SK-MEL-5 (cell line): ENCODE measurements at places on chromosomes 11 and 22. TPM values are rescaled to one million over a fixed set of nuclear protein-coding genes. Genes with fewer than 3 reads are reported as not detected.

ALDH3B1 gene
- total RNA-seq: 2.4 and 3.5 TPM in 2 replicates

CCDC81 gene
- not detected in 2 replicates for total RNA-seq

DNA sequence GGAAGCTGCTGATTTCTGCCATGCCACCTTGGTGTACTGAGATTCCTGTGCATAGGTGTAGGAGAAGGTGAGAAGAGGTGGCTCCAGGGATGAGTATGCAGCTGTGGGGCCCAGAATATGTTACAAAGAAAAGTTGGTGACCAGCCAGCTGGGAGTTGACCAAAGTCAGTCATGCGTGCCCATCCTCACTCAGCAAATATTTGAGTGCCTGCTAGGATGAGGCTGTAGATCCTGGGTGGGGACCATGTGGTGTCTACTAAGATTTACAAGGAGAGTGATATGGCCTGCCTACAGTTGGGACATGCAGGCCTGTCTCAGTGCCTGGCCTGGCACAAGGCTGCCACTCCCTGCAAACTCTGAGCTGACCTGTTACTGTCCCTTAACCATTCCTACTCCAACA, 19.4 kb downstream of the RNF185 start:
- no peak for DNase-seq

GRCh38 chr11:129285402-129285786, 90.3 kb upstream of the BARX2 start:
- DNase-seq: no peak

DNA sequence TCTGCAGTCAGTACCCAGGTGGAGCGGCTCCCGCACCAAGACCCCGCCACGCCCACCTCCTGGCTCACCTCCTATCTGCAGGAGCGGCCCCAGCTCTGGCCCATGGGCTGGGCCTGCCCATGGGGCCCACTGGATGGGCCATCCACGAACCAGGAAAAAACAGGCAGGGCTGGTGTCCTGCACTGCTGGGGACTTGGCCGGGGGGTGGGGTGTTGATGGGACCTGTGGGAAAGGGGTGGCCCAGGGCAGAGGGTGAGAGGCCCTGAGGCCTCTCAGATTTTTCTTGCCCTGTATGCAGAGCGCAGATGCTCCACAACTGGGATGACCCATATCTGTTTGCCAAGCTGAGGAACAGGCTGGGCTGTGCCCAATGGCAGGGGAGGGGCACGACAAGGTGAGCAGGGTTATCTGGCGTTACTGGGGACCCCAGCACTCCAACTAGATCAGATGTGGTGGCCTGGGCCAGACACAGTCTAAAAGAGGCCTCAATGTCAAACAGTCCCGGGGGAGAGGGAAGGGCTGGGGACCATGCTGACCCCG, 2.7 kb upstream of the PIM3 start:
- DNase-seq: no peak

GRCh38 chr11:116096272-116096995, 592.2 kb upstream of the CADM1 start:
- DNase-seq: no peak

DNA sequence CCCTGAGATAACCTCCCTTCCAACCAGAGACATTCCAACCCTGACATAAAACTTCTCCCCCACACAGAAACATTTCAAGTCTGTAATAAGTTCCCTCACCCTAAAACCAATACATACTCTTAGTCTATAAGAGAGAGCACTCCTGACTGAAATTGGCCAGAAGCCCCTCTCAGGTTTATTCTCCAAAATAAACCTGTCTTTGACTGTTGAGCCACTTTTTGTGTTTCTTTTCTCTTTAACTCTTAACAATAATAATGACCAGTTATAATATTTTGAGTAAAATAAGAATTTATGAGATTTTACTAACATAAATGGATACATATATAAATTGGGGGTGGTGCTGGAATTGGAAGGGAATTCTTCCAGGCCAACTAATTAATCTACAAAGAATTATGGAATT, 93.6 kb downstream of the GRM5 start:
- no peak for DNase-seq

DNA sequence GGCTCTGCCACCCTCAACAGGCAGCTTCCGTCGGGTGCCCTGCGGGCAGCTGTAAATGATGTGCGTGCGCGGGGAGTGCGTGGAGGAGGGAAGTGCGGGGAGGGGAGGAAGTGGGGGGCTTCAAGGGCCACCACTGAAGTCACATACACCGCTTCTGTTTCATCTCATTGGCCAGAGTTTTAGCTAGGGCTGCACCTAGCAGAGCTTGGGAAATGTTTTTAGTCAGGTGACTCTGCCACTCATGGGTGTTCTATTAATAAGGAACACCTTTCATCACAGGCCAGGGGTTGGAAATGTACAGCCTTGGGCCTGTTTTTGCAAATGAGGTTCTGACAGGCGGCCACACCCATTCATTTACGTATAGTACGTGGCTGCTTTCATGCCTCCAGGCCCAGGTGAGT, 14.6 kb downstream of the FAM118A start:
- no peak for DNase-seq

DNA sequence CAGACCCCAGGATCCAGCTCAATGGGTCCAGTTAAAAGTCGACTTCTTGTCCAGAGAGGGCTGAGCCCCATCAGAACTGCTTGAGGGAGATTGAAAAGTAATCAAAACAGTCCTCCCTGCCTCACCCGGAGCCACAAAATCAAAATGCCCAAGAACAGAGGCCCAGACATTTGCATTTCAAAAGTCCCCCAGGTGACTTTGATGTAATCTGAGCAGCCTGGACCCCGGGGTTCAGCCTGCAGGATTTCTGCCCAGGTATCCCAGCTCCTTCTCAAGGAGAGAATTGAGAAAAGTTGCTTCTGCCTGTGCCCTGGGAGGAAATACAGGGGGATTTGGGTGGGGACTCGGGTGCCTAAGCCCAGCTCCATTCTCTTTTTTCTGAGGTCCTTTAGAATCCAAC, 1385.0 kb downstream of the TBC1D22A start:
- DNase-seq: no peak

DNA sequence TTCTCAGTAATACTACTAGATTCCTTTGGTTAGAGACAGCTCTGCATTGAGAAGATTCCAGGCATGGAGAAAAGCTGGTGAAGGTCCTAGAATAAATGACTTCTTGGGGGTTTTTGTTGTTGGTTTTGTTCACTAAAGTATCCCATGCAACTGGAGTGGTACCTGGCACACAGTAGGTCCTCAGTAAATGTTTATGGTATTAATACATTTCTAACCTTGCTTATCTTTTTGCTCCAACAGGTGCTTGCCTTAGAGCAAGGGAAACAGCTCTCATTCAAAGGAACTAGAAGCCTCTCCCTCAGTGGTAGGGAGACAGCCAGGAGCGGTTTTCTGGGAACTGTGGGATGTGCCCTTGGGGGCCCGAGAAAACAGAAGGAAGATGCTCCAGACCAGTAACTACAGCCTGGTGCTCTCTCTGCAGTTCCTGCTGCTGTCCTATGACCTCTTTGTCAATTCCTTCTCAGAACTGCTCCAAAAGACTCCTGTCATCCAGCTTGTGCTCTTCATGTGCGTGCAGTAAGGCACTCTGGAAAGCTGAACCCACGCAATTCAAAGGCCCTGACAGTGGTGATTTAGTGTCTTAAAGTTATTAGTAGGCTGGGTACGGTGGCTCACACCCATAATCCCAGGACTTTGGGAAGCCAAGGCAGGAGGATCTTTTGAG, 2.0 kb downstream of the TMEM138 start:
- no peak for DNase-seq

DNA sequence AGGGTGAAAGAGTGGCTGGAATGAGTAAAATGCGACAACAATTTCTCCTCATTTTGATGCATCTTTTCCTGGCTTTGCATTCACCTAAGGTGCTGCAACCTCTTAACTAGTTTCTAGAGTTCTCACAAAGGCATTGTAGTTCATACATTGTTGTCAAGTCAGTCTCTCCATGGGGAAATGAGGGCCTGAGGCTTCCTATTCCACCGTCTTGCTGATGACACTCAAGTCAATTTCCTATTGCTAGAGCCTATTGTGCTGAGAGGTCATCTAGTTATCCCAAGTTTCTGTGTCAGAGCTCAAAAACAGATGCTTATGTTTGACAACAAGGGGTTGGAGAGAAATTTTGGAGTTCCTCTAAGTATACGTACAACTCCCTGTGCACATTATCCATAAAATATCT, 11.6 kb upstream of the MS4A6A start:
- no peak for DNase-seq
